LHCN-M2 (cell line): ENCODE measurements at places on chromosomes 7 and 10. TPM values are rescaled to one million over a fixed set of nuclear protein-coding genes. Genes with fewer than 3 reads are reported as not detected.

Gene ZNF32
- total RNA-seq: 36.7 and 37.4 TPM in 2 replicates

Gene NOS3
- total RNA-seq: 0.13 TPM in 1 of 2 replicates, not detected in the other

GRCh38 chr10:48288661-48289060, 14.2 kb upstream of the FRMPD2 start:
- DNase-seq: peak; percentile 12

- no peak for DNase-seq
Measured at GRCh38 chr7:6205971-6206660, 66.3 kb downstream of the CYTH3 start.

- no peak for DNase-seq
Measured at GRCh38 chr7:46212425-46213153, 291.5 kb upstream of the IGFBP3 start.

DNA sequence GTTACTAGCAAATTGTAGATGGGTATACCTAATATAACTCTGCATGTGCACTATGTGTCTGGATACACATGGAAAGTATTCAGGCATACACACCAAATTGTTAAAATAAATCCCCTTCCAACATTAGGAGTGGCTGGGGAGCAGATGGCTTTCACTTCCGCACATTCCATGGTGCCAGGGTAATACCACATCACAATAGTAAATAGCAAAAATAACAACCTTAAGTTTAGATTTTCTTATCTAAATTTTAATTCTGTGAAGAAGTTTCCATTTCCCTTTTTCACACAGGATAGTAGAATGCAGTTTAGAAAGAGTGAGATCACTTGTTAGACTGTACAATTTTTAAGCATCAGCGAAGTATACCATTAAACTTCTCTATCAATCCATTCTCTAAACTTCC, 5.8 kb upstream of the ALOX5 start:
- DNase-seq: no peak

DNA sequence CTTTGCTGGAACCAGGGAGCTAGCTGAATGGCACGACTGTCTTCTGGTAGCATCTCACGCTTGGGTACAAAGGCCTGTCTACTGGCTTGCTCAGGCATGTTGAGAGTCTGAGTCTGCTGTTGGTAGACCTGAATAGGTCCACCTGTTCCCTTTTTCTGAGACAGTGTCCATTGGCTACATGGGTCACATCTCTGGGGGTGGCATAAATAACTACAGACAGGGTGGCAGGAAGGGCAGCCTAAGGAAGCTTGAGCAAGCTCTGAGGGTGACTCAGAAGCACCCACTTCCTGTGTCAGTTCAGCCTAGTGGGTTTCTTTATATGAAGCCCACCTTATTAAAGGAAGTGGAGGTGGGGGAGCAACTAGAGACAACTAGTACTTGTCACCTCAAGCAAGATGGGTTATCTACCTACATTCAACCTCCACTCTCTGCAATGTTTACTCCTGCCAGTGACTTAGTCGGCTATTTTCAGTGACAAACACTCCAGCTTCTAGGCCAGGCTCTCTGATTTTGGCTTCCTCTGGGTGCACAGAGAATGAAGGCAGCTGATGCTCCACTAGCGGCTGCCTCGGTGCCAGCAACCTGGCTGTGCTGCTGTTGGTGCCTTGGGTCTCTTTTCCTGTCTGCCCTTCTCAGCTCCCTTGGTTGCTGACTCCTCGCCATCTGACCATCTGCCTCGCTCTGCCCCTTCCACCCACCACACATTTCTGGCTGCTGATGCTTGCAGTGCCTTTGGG, 5.7 kb upstream of the ZYX start:
- DNase-seq: peak; percentile 57

DNA sequence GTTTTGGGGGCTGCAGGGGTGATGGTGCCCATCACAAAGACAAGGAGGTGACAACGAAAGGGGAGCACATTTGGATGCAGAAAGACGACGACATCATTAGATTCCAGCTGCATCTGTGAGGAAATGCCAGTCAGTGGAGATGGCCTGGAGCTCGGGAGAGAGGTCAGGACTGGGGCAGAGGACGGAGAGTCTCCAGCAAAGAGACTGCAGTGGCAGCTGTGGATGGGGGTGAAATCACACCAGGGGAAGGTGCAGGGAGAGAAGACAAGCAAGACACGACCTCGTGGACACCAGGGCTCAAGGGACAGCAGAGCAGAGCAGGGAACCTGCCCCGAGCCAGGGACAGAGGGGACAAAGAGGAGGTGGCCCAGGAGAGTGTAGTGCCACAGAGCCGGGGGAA, 203.4 kb downstream of the PRPF18 start:
- DNase-seq: peak; percentile 47

GRCh38 chr7:1988533-1988930, 244.2 kb downstream of the MAD1L1 start:
- no peak for DNase-seq

- DNase-seq: no peak
Measured at GRCh38 chr7:81816312-81816711, 46.5 kb upstream of the HGF start.

GRCh38 chr7:117090791-117091190, 137.5 kb downstream of the ST7 start:
- DNase-seq: no peak

DNA sequence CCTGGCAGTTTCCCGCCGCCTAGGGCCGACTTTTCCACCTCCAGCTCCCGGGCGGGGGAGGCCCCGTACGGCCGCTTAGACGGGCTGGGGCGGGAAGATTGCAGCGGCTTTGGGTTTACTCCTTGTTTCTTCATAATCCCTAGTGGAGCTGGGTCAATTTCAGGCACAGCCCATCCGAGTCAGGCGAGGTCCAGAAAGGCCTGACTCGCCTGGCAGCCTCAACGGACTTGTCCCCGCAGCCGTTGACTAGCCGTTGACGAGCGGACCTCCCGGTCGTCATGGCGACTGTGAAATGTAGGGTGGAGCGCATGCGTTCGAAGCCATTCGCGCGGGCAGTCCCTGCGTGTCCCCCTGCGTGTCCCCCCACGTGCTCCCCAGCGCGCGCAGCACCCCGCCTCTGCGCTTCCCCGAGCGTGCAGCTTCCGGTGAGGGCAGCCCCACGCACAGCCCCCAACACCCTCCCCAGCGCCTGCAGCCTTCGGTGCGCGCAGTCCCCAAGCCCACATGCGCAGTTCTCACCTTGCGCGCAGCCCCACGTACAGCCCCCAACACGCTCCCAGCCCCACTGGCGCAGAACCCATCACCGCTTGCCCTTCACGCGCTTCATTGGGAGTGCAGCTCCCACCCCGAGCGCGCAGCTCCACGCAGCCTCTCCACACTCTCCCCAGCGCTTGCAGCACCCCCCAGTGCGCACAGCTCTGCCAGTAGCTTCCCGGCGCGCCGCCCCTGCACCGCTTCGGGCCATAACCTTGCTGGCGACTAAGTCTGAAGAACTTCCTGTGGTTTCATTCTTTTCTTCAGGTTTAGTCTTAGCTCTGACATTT, 67.8 kb downstream of the TBX20 start:
- peak; percentile 76 for DNase-seq

- no peak for DNase-seq
Measured at GRCh38 chr7:39540320-39540719, 25.9 kb upstream of the YAE1 start.

DNA sequence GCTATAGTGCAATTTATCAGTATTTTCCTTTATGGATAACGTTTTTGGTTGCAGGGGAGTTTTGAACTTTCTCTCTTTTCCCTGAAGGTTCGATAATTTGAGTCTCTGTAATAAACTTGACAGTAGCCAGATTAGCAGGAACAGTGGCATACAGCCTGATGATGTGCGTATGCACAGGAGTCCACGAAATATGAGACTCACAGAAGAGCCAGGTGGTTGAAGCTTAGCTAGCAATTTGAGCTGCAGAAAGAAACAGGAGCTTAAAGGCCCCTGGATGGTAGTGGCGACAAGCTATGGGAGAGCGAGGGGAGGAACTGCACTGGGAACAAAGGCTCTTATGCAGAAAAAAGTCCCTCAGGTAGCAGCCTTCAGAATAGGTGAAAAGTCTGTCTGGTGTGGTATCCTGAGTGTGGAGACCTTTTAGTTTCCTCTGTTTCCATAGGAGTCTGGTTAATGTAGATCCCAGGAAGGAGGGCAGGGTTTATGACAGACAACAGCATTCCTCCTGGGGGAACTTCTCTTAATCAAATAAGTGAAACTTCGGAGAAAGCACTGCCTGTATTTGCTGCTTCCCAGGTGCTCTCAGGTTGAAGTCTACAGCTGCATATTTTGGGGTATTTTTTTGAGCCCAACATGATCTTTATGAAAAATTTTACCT, 32.7 kb downstream of the FANK1 start:
- DNase-seq: no peak

DNA sequence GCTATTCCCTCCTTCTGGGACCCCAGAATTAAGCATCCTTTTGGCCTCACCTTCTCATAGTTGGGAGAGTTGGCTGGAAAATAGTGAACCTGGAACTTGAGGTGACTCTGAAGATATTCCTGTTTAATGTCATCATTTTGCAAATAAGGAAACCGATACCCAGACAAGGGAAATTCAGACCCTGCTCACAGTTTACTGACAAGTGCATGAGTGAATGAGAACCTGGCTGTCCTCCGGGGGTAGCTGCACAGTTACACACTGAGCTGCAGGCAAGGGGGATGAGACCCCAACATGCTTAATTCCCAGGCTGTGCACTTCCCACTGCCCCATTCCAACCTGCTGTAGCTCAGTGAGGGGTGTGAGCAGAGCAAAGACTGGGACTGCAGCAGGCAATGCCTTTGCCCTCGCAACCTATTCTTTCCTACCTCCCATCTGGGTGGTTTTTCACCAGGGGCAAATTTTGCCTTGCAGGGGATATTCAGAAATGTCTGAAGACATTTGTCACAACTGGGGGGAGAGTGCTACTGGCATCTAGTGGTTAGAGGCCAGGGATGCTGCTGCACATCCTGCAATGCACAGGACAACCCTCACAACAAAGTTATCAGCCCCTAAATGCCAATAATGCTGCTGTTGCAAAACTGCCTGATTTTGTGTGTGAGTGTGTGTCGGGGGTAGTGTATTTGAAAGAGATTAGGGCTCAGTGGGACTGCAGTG, 136.2 kb downstream of the SORCS3 start:
- DNase-seq: no peak

Gene GPR15LG
- total RNA-seq: not detected in 2 replicates

GRCh38 chr7:66735850-66736249, 4.7 kb upstream of the RABGEF1 start:
- DNase-seq: no peak

Gene PNLIP
- 0.13 and 0.34 TPM in 2 replicates for total RNA-seq

GRCh38 chr10:88120599-88121333, 257.3 kb downstream of the PTEN start:
- DNase-seq: no peak

GRCh38 chr10:114392112-114392835, 12.0 kb downstream of the AFAP1L2 start:
- DNase-seq: peak; percentile 37

Gene FEZF1
- total RNA-seq: 0.06 TPM in 1 of 2 replicates, not detected in the other
